ENCODE measurements at places on chromosomes 1 and 21. TPM values are rescaled to one million over a fixed set of nuclear protein-coding genes. Genes with fewer than 3 reads are reported as not detected.

DNA sequence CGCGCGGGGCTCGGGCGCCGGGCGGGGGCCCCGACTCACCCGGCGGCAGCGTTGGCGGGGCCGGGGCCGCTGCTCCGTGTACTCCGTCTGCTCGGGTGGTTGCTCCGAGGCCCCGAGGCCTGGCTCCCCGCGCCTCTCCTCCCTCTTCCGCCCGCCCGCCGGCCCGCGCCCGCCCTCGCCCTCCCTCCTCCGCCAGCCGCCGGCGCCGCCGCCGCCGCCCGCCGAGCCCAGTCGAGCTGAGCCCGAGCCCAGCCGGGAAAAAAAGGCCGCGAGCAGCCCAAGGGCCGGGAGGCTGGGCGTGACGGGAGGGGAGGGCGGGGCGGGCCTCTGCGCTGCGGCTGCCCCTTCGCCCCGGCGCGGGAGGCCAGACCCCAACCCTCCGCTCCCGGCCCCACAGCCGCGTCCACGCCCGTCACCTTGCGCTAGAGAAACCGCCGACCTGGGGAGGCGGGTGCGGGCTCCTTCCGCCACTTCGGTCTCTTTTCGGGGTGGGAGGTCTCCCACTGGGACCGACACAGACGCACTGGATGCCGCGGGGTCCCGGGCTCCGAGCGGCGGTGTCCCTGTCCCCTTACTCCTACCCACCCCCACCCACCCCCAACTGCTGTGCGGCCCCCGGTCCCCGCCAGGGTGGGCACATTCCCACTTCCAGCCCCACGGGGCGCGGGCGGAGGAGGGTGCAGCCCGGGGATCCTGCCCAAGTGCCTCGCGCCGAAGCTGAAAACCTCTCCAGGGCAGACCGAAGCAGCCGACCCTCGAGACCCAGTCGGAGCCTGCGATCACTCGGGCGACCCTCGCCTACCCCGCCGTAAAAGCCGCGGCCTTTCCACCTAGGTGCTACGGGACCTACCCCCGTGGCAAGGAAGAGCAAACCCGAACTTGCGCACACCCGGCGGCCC lies at the start of gene CERS2:
CERS2 (minus strand) TSS at position 256 of the 899 bp plus-strand sequence. CDS start 5,745 bp downstream, outside the sequence.
- peaks cover 56% of the 10 kb centered on the region for H3K4me1 ChIP-seq
- H3K36me3 ChIP-seq: peaks cover 5% of the 10 kb centered on the region
- no peaks in the 10 kb centered on the region for H3K27me3 ChIP-seq
- H3K27ac ChIP-seq: peak within 1 kb of the TSS; percentile 80

- H3K27ac ChIP-seq: no peak overlapping the region
- no peak for DNase-seq
- H3K36me3 ChIP-seq: no peaks in the 10 kb centered on the region
- no peaks in the 10 kb centered on the region for H3K27me3 ChIP-seq
- no peaks in the 10 kb centered on the region for H3K4me1 ChIP-seq
- no peak overlapping the region for H3K4me3 ChIP-seq
Observed at GRCh38 chr1:172287208-172287607, 133.3 kb upstream of the C1orf105 start.

DNA sequence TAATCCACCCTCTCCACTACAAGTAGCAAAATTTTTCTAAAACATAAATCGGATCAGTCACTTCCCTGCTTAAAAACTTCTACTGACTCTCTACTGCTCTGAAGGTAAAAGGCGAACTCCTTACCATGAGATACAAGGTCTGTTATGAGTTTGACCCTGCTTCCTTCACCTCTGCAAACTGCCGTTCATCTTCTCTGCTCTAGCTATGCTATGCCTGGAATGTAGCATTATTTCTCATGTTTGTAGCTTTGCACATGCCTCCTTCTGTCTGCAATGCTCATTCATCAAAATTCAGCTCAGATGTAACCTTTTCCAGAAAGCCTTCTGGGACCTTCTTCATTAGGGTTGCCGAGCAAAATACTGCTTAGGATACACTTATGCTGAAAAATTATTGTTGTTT lies 30.8 kb downstream of the RPL5 start:
- no peak for DNase-seq
- no peaks in the 10 kb centered on the region for H3K36me3 ChIP-seq
- H3K4me3 ChIP-seq: no peak overlapping the region
- H3K4me1 ChIP-seq: peaks cover 9% of the 10 kb centered on the region
- no peaks in the 10 kb centered on the region for H3K27me3 ChIP-seq

- H3K27me3 ChIP-seq: no peaks in the 10 kb centered on the region
- peaks cover 9% of the 10 kb centered on the region for H3K4me1 ChIP-seq
- no peak overlapping the region for H3K27ac ChIP-seq
- H3K4me3 ChIP-seq: no peak overlapping the region
- DNase-seq: no peak
- H3K36me3 ChIP-seq: no peaks in the 10 kb centered on the region
Observed at GRCh38 chr1:66160719-66161118, 368.0 kb downstream of the PDE4B start.

DNA sequence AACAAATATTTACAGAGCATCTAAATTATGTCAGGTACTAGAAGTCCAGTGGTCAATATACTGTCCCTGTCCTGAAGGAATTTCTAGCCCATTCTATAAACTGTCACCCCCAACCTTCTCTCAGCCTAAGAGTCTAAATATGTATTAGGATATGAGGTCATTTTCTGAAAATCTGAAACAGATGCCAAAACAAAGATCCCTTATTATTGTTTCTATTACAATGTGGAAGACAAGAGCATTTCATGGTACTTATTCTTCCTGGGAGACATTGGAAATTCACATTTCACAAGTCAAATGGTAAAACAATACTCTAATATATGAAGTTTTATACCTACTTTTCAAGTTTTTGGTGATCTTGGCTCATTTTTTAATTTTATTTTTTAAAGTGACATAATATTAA lies 2.6 kb downstream of the CLCA1 start:
- no peak for DNase-seq
- H3K27me3 ChIP-seq: no peaks in the 10 kb centered on the region
- no peaks in the 10 kb centered on the region for H3K36me3 ChIP-seq
- H3K4me3 ChIP-seq: no peak overlapping the region

- no peak overlapping the region for H3K27ac ChIP-seq
- H3K4me3 ChIP-seq: no peak overlapping the region
- H3K36me3 ChIP-seq: no peaks in the 10 kb centered on the region
- no peak for DNase-seq
- H3K27me3 ChIP-seq: no peaks in the 10 kb centered on the region
Observed at GRCh38 chr1:226003502-226004170, 4.5 kb upstream of the SDE2 start.

GRCh38 chr1:42963378-42964043 lies 4.8 kb upstream of the SLC2A1 start:
- peaks cover 33% of the 10 kb centered on the region for H3K4me1 ChIP-seq
- H3K27ac ChIP-seq: no peak overlapping the region
- peak; percentile 23 for DNase-seq
- no peaks in the 10 kb centered on the region for H3K27me3 ChIP-seq
- H3K4me3 ChIP-seq: no peak overlapping the region

- no peak overlapping the region for H3K4me3 ChIP-seq
- peak overlapping the region; percentile 74 for H3K27ac ChIP-seq
- no peak for DNase-seq
- peaks cover 55% of the 10 kb centered on the region for H3K4me1 ChIP-seq
- peaks cover 18% of the 10 kb centered on the region for H3K36me3 ChIP-seq
Observed at GRCh38 chr1:23524716-23525401, 6.2 kb downstream of the E2F2 start.

Gene GBP2
- not detected for total RNA-seq

Gene LHX8
- total RNA-seq: not detected

Gene KLHL12
- total RNA-seq: 55.8 TPM

Gene OR2M4
- total RNA-seq: not detected

Gene TMEM222
- 27.4 TPM for total RNA-seq
